Hematopoietic multipotent progenitor cell treated with erythropoietin and hydrocortisone succinate and interleukin-3 and kit ligand, for 8 days (in vitro differentiated cells): ENCODE measurements at places on chromosomes 1 and 21.

DNA sequence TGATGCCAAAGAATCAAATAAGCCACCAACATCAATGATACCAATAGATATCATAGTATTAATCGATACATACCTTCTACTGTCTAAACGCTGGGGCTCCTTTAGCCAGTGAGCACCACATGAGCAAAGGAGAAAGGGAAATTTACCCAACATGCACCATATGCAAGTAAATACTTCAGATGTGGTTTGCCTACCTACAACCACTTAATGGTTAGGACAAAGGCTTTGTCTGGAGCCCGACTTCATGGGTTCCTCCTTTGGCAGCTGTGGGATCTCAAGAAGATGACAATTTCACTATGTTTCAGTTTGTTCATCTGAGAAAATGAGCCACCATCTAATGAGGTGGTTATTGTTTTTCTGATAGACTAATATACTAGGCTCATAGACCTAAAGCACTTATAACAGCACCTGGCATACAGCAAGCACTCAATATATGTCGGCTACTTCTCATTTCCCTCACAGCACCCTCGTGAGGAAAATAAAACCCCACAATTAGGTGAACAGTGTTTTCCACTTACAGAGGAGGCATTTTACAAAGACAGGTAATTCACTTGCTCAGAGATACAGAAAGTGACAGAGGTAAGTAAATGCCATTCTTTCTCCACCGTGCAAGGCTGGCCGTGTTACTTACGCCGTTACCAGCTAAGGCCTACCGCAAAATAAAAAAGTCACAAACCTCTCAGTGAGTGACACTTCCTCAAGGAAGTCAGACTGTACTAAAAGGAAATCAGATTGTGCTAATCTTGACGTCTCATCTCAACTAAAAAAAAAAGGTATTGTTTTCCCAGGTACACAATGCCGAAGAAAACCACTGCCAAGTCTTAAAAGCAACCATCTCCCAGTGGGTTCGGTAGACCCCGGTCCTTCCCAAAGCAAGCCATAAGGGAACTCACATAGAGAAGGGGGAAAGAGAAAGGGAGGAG is 1.6 kb downstream of the TTC13 start:
- DNase-seq, result no peak

- no peak for DNase-seq
Observed at GRCh38 chr1:9817734-9818133, 6.0 kb downstream of the CLSTN1 start.

GRCh38 chr1:79469139-79469538 is 462.6 kb upstream of the ADGRL4 start:
- DNase-seq, result no peak

DNA sequence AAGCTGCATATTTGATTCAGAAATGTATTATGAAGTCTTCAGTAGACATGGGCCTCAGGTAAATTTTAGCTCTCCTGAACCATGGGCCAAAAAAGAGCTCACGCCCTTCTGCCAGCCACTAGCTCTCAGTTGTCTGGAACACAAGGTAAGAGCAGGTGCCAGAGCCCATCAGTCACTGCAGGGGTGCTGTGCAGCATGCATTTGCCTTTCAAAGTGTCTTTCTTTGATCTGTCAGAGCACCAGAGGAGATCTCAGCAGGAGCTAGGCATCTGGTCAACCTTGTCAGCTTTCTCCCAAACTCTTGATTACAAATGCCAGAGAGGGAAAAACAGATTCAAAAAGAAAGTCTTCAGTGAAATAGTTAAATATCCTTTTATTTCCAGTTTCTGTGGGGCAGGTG is 332.3 kb downstream of the COL11A1 start:
- no peak for DNase-seq

DNA sequence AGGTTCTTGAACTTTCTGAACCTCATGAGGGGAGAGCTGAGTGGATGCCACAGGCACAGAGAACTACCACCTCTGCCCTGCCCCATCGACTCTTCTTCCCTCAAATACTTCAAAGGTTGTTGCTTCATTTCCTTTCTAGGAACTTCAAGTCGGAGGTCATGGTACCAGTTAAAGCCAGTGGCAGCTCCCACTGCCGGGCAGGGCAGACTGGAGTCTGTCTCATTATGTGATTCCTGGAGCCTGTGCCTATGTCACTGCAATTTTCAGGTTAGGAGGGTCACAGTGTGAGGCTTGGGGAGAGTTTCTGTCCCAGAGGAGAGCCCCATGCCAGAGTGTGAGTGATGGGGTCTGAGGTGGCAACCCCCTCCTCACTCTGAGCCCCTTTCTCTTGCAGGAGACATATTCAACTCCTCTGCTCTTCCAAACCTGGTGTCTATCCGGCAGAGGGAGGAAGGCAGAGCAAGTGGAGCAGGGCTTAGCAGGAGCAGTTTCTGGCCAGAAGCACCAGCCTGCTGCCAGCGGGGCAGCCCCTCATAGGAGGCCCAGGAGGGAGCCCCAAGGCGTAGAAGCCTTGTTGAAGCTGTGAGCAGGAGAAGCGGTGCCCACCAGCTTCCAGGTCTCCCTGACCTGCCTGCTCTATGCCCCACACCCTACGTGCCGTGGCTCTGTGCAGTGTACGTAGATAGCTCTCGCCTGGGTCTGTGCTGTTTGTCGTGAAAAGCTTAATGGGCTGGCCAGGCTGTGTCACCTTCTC is 29.3 kb downstream of the CAMK1G start:
- DNase-seq, result no peak

DNA sequence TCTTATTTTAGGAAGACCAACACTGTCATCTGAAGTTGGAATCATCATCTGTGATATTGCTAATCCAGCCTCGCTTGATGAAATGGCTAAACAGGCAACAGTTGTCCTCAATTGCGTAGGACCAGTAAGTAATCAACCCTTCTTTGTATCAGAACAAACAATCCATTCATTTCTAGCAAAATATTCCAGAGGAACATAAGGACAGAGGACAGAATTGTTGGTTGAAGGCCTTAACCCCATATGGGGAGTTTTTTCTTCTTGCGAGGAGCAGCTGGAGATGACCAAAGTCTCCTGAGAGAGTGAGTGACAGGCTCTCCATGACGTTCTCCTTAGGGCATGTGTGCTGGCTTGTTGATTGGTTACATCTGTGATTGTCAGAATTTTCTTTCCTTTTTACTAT is 2.7 kb downstream of the SCCPDH start:
- no peak for DNase-seq

DNA sequence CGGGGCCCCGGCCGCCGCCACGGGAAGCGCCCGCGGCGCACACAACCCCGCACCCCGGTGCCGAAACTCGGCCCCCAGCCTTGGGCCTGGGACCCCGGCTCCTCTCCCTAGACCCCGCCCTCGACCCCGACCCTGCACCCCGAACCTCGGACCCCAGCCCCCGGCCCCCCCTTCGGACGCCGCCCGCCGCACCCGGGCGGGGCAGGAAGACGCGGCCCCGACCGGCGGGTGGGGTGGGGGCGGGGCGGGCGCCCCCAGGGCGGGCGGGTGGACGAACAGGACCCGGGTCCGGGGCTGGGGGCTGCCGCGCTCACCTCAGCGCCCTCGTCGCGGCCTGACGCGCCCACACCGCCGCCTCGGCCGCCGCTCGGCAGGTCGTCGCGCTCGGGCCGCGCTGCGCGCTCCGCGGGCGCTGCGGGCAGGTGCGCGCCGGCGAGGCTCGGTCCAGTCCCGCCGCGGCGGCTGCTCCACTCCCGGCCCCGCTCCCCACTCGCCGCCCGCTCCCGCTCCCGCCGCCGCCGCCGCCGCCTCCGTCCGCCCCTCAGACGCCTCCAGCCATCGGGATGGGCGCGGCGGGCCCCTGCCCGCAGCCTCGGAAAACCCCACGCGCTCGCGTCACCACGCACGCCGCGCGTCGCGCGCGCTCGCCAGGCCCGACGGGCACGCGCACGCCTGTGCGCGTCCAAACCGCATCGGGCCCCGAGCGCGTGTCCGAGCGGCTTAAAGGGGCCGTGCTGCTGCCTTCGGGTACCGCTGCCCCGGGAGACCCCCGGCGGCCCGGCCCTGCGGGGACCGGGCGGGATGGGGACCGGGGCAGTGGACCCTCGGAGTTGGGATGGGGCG is at the start of gene GNB1:
TSS of gene GNB1 (minus strand) at position 582 of the 843 bp plus-strand sequence. CDS start 65,634 bp downstream, outside the sequence.
- DNase-seq, result peak; percentile 86

DNA sequence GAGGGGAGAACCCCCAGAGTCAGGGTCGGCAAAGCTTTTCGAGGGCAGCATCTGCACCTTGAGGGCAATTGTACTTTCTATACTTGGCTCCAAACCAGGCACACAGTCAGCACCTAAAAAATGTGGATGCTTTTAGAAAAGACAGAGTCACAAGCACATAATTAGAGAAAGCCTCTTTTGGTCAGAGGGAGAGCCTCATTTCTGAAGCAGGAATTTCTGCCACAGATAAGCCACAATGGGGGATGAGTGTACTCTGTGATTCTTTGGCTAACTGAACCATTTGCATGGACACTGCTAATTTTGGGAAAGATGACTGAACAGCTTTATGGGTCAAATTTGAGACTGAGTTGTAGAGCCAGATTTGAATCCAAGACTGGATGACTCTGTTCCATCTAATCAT is 635.7 kb downstream of the KIF26B start:
- no peak for DNase-seq

GRCh38 chr21:25986928-25987327 is 183.6 kb downstream of the APP start:
- DNase-seq, result no peak

GRCh38 chr1:171210355-171210754 is 25.3 kb downstream of the FMO2 start:
- no peak for DNase-seq

- DNase-seq, result no peak
Observed at GRCh38 chr1:215833941-215834729, 267.0 kb downstream of the KCTD3 start.

- peak; percentile 61 for DNase-seq
Observed at GRCh38 chr1:38005195-38006007, at the start of gene FHL3. Gene FHL3, minus strand, starts transcription at chr1:38005514. Its CDS starts 6,102 bp downstream, at chr1:37999412.

DNA sequence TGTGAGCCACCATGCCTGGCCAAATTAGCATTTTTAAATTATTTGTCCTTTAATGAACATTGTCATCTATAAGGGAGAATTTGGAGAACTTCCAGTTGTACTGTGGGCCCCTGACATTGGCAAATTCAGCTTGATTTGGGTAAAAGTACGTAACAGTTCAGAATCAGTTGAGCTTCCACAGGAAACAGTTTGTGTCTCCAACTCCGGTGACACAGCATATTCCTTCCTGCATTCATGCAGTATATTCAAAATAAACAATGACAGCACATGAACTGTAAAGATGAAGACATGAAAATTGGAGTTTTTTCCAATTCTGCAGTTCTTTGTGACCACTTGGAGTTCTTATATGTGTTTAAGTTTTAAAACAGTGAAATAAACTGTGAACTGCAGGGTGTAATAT is 28.2 kb downstream of the RNF220 start:
- DNase-seq, result peak; percentile 54

DNA sequence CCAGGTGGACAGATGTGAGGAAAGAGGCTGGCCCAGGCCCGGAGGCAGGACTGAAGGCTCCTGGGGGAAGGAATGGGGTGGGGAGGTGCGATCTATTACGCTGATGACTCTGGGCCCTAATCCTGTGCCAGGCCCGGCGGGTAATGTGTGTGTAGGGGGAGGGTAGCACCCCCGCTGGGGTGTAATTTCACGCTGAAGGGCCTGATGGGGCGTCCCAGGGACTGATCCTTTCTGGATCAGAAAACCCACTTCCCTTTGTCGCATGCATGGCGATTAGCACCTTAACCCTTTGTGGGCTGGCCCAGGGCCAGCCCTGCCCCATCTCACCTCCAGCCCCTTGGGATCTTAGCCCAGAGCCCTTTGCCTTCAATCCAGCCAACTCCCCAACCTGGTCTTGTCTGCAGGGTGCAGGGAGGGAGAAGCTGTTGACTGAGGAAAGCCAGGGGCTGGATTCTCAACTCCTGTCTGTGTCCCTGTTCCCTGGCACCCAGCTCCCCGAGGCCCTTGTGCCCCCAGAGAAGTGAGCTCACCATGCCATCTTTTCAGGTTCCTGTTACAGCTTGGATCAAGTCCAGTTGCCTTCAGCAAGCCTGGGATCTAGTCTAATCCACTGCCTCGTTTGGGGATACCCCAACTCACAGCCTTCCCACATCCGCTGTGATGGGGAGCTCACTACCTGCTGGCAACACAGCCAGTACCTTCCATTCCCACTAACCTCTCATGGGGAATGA is 26.0 kb downstream of the KNCN start:
- DNase-seq, result peak; percentile 17

DNA sequence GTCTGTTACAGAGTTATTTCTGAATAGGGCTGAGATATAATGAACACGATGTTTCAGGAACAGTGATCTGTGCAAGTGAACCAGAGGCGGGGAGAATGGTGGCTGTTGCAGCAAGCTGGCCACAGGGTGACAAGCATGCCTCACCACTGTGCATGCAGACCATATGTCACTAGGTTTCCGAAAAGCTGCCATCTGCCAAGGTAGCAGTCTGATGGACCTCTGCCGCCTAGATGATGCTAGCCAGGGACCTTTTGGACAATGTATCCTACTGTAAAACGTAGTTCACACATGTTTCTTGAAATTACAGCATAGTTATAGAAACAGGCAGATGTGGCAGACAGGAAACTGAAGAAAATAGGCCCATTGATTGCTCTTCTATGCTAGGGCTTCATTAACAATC is 204.2 kb upstream of the RRP15 start:
- DNase-seq, result no peak

GRCh38 chr1:54816130-54816529 is 15.0 kb upstream of the TTC22 start:
- no peak for DNase-seq

GRCh38 chr1:177448652-177449357 is 278.0 kb downstream of the BRINP2 start:
- DNase-seq, result no peak

DNA sequence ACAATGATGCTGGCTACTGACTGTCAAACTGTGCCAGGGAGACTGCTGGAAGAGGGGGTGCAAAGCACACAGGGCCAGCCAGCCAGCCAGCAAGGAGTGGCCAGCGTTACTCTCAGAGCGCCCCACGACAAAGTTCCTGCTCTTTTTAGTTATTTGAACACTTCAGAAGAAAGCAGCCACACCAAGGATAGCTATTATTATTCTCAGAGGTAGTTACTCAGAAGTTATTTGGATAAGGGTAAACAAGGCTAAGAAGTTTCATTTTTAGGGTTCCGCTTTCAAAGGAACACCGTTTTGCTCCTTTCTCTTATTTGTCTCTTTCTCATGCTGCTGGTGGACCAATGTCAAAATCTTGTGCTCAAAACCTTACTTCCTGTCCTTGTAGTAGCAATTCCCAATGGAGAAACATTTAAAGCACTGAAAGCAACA is 59.9 kb downstream of the VANGL2 start:
- no peak for DNase-seq

GRCh38 chr1:30748098-30748698 is 9.4 kb downstream of the LAPTM5 start:
- DNase-seq, result peak; percentile 83

DNA sequence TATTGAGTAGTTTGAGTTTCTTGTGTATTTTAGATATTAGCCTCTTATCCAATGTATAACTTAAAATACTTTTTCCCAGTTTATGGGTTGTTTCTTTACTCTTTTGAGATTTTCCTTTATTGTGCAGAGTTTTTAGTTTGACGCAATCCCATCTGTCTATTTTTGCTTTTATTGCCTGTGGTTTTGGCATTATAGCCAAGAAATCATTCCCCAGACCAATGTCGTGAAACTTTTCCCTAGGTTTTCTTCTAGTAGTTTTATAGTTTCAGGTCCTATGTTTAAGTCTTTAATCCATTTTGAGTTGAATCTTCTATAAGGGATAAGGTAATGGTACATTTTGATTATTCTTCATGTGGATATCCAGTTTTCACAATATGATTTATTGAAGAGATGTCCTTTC is 87.6 kb downstream of the LEPR start:
- no peak for DNase-seq
